Brain microvascular endothelial cell (primary cell): ENCODE measurements at places on chromosomes 2 and 18.

- peak; percentile 93 for DNase-seq
Measured at GRCh38 chr18:23380817-23381216, 72.3 kb upstream of the RIOK3 start.

GRCh38 chr2:24919506-24920097, 435 bp downstream of the ADCY3 start:
- DNase-seq, result no peak

- no peak for DNase-seq
Measured at GRCh38 chr2:38763228-38763627, 12.1 kb upstream of the SRSF7 start.

DNA sequence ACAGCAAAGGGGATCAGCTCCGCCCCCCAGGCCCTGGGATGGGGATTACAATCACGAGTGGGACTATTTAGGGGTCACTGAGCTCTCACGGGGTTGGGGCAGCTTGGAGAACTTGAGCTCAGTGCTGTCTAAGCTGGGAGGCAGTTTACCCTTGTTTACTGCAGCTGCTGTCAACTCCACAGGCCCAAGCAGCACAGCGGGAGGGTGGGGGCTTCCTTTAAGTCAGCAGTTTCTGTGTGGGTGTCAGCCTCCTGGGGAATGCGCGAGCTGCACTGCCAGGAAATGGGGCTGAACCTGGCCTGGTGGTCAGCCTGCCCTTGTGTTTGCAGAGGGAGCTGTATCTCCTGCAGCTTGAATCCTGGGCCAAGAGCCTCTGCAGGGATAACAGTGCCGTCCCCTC, 29.8 kb downstream of the TOGARAM2 start:
- peak; percentile 82 for DNase-seq

- DNase-seq, result no peak
Measured at GRCh38 chr18:9712611-9713010, 4.5 kb downstream of the RAB31 start.
